Fibroblast of pulmonary artery (primary cell): ENCODE measurements at places on chromosomes 4 and X.
A peak's percentile ranks its signal among the peaks of the same experiment; 100 is the strongest.

- peak; percentile 71 for DNase-seq
Observed at GRCh38 chrX:20361081-20361889, 94.6 kb upstream of the RPS6KA3 start.

DNA sequence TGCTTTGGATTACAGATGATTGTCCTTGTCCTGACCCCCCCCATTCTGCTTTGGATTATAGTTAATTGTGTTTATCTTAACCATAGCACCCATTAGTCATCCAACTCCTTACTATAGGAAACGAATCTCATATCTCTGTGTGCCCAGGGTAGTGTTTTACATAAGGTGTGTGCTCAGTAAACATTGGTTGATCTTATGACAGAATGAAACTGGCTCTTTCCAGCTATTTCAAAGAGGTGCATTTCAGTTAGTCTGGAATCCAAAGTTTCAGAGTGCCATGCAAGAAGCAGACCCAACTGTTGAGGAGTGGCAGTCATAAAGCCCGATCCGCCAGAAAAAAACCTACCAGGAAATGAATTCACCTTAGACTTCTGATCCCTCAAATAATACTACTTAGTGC lies 14.7 kb downstream of the TRIM2 start:
- no peak for DNase-seq

- no peak for DNase-seq
Observed at GRCh38 chrX:132330156-132330729, 111.0 kb upstream of the RAP2C start.

DNA sequence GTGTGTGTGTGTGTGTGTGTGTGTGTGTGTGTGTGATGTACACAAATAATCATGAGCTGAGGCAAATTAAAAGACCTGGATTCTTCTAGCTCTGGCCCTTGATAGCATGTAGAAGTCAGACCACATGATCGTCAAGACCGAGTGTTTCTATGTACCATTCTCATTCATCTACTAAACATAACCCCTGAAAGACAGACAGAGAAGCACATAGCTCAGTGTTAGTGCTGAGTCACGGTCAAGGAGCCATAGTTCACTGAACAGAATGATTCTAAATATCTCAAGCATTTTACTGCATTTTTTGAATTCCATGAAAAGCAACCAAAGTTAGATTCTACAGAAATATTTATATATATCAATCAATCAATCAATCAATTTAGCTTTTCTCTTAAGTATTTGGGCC lies 412.3 kb upstream of the CXorf51A start:
- no peak for DNase-seq

DNA sequence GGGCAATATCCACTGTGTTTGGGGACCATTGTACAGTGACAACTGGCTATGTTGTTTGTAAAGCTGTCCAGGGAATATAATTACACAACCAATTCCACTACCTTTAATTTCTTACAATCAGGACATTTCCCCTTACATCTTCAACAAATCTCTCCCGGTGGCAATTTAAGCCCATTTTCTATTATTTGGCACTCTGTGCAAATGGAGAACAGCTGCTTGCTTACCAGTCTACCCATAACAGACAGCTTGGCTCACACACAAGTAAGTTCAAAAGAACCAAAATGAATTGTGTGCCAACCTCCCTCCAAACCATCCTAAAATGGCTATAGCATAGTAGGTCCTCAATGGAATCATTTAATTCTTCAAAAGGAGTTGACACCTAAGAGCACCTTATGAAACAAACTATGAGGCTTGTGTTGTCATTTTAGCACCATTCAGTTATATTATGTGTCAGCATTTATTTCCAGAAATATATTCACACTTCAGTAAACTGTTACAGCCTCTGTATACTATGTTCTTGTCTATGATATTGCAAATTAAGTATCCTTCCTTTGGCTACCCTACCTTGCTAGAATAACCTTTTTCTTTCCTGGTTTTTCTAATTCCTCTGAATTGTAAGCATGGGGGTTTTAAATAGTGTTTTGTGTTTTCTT lies 18.4 kb downstream of the GABRA4 start:
- no peak for DNase-seq

GRCh38 chrX:94051926-94052325 lies 377.9 kb downstream of the FAM133A start:
- no peak for DNase-seq

DNA sequence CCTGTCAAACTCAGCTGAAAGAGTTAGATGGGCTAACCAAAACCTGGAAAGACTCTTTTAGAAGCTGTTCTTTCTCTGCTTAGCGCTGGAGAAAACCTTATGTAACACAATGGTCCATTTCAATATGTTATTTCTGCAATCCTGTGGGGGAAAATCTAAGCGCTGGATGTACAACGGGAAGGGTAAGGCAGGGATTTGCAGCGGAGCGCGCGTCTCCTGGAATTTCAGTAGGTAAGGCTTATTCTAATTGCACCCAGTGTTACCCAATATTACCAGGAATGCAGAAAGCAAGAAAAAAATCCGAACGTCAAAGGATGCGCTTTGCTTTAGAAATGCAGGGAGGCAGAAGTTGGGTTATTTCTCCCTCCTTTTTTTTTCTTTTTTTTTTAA lies 2.0 kb downstream of the HS3ST1 start:
- DNase-seq, result peak; percentile 47

- peak; percentile 78 for DNase-seq
Observed at GRCh38 chr4:155787113-155787710, 28.4 kb downstream of the GUCY1B1 start.

- DNase-seq, result peak; percentile 76
Observed at GRCh38 chr4:112604589-112604988, 32.1 kb downstream of the ZGRF1 start.

- DNase-seq, result peak; percentile 44
Observed at GRCh38 chrX:49308604-49309269, 5.3 kb downstream of the GAGE10 start.

GRCh38 chr4:126405369-126405982 lies 1090.7 kb downstream of the FAT4 start:
- DNase-seq, result peak; percentile 64

- no peak for DNase-seq
Observed at GRCh38 chrX:72028701-72029470, 102.8 kb downstream of the RTL5 start.

- peak; percentile 41 for DNase-seq
Observed at GRCh38 chrX:120672841-120673530, 43.1 kb upstream of the C1GALT1C1 start.

DNA sequence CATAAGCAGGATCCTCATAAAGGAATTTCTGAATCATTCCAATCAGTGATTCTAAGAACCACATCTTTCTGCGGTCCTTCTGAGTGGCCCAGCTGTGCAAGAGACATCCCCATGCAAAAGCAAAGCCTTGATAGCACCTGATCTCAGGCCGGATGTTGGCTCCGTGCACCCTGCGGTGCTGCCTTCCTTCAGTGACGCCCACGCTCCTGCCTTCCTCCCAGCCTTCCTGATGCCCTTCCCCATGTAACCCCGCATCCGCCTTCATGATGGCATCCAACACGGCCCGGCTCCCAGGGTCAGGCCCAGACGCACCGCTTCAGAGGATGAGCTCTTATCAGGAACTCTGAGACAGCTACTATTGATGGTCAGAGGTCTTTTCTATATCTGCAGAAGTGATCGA lies 20.4 kb upstream of the CYP4V2 start:
- DNase-seq, result no peak

DNA sequence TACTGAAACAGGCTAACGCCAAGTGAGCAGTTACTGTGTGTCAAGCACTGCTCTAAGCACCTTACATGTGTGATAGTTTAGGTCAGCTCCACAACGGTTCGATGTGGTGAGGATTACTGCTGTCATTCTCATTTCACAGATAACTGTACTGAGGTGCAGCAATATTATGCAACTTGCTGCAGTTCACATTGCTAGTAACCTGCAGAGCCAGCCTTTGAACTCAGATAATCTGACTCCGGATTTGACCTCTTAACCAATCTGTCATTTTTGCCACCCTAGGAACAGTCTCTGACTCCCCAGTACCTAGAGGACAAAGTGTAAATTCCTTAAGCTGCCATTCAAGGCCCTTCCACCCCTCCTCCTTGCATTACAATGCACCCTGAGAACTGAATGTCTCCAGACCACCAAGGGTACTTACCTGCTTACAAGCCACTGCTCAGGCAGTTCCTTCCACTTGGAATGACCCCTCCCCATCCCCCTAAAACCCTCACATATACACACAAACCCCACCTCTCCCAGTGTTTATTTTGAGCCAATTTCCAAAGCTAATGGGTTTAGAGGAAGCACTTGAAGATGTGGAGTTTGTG lies 24.9 kb downstream of the EFNB1 start:
- DNase-seq, result no peak

DNA sequence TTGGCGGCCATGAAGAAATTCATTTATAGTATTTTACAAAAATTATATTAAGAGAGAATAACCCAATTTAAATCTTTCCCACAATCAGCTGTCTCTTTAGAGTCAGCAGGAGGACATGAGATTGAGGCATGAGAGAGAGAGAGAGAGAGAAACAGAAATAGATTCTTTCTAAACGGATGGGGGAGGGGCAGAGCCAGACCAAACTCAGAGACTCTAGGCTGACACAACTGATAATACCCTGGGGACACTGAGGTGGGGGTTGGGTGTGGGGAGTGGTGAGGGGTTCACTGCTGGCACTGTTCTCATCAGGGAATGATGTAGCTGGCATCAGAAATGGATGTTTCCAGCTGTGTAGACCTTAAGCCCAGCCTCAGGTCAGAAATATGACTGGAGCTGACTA lies 20.5 kb upstream of the HOPX start:
- no peak for DNase-seq

GRCh38 chr4:173272996-173273395 lies 61.2 kb downstream of the HMGB2 start:
- peak; percentile 72 for DNase-seq

- DNase-seq, result peak; percentile 16
Observed at GRCh38 chr4:120658772-120659171, 263.8 kb downstream of the PRDM5 start.

DNA sequence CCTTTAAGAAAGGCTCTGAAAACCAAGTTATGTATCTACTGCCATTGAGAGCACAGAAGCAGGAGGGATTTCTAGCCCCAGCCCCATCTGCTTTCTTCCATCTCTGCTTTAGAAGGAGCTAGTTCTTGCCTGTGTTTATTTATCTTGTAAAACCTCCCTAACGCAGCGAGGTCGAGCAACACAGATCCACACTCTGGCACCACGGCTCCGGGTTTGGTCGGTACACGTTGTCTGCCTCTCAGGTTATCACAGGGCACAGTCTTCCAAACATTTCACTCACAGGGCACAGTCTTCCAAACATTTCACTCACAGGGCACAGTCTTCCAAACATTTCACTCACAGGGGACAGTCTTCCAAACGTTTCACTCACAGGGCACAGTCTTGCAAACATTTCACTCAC lies 69.7 kb upstream of the TLR3 start:
- no peak for DNase-seq

- no peak for DNase-seq
Observed at GRCh38 chr4:109263721-109264120, 38.7 kb downstream of the COL25A1 start.

GRCh38 chrX:97039363-97040029 lies 155.8 kb downstream of the RPA4 start:
- DNase-seq, result peak; percentile 81

GRCh38 chr4:139840773-139841172 lies 175.2 kb downstream of the MGST2 start:
- no peak for DNase-seq

DNA sequence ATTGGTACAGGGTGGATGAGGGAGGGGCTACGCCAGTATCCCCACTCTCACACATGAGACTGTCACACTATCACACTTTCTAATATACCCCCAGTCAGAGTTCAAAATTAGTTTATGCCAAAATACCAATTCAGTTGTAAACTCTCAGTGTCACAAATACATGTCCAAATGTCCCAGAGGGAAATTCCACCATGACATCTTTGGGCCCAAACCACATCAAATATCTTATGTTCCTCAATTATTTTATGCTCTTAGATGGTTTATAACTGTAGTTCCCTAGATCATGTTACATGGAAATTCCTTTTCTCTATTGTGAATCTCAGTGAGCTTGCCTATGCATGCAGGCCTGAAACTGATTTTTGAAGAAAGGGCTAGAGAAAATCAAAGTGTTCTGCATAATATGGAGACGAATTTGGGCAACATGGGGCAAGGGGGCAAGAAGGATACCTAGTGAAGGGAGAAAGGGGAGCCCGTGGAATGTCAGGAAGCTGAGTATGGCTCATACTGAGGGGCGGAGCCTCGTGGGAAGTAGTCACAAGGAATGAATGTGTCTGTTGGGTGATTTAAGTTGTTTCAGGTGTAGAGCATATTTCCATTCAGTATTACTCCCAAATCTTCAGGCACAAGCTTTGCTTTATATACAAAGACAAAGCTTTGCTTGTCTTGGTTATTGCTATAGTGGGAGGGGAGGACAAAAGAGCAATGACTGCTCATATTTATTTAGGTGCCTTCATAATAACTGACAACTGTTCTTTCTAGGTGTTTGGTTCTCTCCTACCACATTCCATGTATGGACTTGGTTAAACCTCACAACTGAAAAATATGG lies 40.8 kb downstream of the CLNK start:
- DNase-seq, result no peak

DNA sequence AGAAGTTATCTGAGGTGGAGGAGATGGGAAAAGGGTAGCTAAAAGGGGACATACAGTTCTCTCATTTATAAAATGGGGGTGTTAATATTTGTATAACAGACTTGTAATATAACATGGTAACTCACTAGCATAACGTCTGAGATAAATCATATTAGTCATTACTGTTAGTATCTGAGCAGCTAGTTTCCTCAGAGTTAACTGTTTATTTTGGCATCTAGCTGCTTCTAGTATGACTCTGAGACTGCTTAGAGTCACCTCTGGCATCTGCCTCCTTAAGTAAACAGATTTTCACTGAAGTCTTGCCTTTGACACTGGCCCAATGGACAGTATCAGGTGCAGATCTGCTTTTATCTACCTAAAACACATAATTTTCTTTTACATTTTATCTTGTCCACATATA lies 58.1 kb downstream of the SLC30A9 start:
- peak; percentile 72 for DNase-seq

- no peak for DNase-seq
Observed at GRCh38 chr4:184282251-184282713, 64.6 kb upstream of the ENPP6 start.

GRCh38 chr4:147117431-147117830 lies 171.8 kb upstream of the TTC29 start:
- peak; percentile 66 for DNase-seq

- DNase-seq, result no peak
Observed at GRCh38 chrX:78693536-78693935, 34.4 kb upstream of the RTL3 start.

DNA sequence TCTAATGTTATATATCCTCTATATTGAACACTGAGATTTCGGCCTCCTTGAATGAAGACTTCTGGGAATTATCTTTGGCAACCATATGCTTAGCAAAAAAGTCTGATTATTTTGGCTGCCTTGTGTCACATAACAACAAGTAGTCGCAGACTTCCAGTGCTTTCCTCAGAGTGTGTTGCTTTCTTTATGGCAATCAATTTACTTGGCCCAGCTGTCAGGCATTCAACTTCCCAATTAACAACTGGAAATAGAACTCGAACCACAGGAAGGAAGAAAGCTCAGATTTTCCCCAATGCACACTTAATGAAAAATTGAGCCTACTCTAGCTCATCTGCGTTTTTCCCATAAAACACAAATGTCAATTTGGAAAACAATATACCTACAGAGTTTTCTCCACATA lies 71.6 kb downstream of the ZNF827 start:
- no peak for DNase-seq

GRCh38 chr4:2852481-2852921 lies 8.9 kb downstream of the ADD1 start:
- DNase-seq, result no peak

GRCh38 chr4:99848591-99849001 lies 32.0 kb downstream of the DAPP1 start:
- DNase-seq, result no peak

GRCh38 chr4:38185406-38186144 lies 225.4 kb downstream of the PTTG2 start:
- DNase-seq, result no peak
